HepG2 (cell line): ENCODE measurements at places on chromosomes 2 and 18. TPM values are rescaled to one million over a fixed set of nuclear protein-coding genes. Genes with fewer than 3 reads are reported as not detected.

DNA sequence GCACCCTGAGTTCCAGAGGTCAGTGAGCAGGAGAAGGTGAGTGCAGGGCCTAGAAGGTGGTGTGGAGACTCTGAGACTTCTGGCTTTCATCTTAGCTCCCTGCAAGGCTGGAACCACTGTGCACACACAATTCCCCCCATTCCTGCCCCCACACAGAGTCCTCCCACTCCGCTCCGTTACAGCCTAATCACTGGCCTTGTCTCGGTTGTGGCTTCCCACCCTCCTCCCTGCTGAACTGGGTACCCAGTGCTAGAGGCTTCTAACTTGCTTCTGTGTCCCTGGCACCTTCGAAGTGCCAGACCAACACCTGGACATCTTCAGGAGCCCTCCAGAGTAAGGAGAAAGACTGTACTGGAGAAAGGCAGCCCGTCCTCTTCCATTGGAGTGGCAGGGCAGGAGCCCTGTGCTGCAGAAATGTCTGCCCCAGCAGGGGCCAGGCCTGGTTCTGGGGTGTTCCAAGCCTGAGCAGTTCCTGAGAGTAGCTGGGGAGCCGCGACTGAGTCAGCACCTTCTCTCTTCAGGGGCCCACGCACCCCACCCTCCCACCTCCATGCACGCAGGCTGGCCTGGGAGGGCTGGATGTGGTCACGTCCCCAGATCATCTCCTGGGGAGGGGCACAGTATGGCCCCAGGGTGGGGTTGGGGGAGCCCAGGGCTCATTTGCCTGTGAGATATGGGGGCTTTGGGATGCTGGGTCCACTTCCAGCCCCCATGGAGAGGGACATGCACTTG is 23.4 kb downstream of the CROCC2 start:
- DNase-seq, result no peak

The CHRND gene
- polyA plus RNA-seq, result 0.13 and 0.18 TPM in 2 replicates

- peak; percentile 62 for DNase-seq
Observed at GRCh38 chr18:46073474-46074331, 1.6 kb upstream of the PSTPIP2 start.

The C2orf15 gene
- 4.9 and 5.5 TPM in 2 replicates for polyA plus RNA-seq

DNA sequence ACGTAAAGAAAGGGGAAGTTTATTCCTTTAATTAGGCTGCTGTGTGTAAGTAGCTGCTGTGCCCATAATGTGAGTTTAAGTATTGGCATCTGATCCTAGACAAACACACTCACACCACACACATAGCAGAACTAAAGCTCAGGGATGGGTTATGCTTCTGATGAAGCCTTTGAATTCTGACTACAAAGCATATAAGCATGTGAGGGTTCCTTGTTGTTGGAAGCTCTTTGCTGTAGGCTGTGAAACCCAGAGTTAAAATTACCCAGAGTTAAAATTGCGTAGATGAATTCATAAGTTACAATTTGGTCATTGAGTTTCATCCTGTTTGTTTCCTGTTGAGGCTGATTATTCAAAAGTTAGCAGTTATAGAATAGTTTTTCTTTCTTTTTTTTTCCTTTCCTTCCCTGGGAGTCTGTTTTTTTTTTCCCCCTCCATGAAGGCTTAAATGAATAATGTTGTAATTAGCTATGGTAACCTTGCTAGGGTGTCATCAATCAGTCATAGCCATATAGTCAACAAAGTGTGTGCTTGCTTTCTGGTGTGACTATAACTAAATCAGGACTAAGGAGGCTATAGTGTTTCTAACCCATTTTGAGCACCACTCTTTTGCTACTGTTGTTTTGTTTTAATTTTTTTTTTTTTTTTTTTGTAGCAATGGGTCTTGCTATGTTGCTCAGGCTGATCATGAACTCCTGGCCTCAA is 426.1 kb downstream of the PARD3B start:
- DNase-seq, result no peak

DNA sequence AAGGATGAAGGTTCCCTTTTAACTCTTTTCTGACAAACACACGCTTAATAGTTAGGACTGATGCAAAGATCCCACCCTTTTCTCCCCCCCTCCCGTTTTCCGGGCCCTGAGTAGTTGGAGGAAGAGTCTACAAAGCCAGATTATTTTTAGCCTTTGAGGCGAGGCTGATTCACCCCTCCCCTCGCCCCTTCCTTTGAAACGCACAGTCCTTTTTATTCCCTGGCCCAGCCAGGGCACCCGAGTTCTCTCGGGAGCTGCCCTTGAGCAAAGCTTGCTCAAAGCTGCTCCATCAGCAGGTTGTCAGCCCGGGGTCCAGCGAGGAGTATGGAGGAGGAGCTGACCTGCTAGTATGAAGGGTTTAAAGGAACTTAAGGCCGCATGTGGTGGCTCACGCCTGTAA is 47.1 kb upstream of the SPRED2 start:
- DNase-seq, result no peak

DNA sequence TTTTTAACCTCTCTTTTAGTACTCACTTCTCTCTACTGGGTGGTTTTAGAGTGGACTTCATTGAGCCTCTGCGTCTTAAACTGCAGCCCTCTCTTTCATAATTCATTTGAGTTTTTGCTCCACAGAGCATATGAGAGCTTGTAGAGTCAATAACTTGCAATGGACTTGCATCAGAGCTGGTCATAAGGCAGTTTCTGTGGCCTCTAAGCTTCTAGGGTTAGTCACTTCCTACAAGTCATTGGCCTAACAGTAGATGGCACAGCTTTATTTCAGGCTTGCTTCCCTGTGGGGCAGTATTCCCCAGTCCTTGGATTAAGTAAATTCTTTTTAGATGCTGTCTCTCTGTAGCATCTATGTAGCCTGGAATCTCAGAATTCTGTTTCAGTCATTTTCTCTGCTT is 1435.7 kb downstream of the LRP1B start:
- DNase-seq, result peak; percentile 2

DNA sequence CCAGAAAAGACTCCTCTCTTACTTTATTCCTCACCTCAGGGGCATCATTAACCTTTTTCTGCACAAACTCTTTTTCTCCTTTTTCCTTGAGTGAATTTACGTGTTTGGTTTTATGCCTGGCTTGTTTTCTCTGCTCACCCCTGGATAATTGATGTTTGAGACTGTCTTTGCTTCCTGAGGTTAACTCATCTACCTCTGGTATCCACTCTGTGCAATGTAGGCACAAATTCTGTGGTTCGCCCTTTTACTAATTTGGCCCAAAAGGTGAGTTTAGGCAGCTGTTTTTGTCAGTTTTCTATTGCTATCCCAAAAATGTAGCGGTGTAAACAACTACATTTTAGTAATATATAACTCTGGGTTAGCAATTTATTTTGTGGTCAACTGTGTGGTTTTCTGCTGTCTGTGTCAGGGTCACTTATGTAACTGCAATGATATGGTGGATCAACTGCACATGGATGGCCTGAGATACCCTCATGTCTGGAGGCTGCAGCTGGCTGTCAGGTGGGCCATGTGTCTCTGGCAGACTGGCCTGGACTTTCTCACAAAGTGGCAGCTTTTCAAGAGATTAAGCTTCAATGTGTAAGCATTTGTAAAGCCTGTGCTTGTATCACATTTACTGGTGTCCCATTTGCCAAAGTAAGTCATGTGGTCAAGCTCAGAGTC is 329.7 kb downstream of the FSIP2 start:
- peak; percentile 39 for DNase-seq

- DNase-seq, result peak; percentile 59
Observed at GRCh38 chr2:217650716-217651360, 352.0 kb downstream of the TNS1 start.

GRCh38 chr18:11757084-11757590 is 68.1 kb downstream of the GNAL start:
- no peak for DNase-seq

- DNase-seq, result no peak
Observed at GRCh38 chr2:151906633-151906998, 78.4 kb upstream of the ARL5A start.

The CYBRD1 gene
- polyA plus RNA-seq, result 0.13 and 0.51 TPM in 2 replicates

The CDKL4 gene
- polyA plus RNA-seq, result 0.10 and 0.50 TPM in 2 replicates

GRCh38 chr18:60893355-60894097 is 439.7 kb upstream of the CDH20 start:
- no peak for DNase-seq

DNA sequence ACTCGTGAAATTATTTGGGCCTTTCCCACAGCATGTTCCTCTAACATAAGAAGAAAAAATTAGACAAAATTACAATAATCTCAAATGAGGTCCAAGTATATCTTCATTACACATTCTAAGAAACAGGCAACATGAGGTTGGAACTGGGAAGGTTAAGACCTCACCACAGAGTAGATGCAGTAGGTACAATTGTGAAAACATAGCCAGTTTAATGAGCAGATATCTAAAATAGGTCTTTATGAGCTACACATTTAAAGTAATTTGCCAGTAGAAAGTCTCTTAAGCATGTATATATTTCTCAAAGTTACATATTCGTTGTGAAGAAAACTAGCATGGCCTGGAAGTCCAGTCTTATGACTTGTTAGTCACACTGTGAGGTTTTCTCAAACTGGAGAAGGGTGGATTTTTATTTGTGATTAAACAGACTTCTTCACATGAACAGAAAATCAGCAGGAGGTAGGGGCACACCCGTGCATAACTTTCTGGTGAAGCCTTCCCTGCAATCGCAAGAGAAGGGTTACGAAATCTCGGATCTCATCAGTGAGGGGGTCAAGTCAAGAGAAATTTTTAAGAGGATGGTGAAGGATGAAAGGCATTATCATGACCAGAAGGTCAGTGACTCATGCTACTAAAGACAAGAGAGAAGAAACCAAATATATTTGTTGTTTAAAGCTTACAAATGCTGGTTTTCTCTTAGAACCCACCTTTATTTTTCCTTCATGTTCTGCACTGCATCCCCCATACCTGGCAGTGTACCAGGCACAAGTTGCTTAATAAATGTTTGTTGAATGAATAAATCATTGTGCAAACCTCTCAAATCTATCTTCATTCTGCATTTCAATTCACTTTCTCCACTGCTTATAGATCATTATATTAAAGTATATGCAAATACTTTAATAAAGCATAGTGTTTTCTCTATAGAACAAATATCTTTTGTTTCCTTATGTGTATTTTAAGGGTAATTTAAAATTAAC is 5.1 kb upstream of the RAB27B start:
- no peak for DNase-seq

DNA sequence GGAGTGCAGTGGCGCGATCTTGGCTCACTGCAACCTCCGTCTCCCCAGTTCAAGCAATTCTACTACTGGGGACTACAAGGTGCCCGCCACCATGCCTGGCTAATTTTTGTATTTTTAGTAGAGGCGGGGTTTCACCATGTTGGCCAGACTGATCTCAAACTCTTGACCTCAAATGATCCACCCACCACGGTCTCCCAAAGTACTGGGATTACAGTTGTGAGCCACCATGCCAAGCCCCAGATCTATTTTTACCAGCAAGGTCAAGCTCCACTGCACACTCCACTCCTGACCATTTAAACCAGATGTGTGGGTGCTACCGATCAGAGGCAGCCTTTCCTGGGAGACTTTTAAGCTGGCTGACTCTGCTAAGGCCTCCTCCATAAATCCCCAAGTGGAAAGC is 67.5 kb upstream of the CD226 start:
- no peak for DNase-seq

- DNase-seq, result no peak
Observed at GRCh38 chr2:9021563-9022211, 18.2 kb upstream of the MBOAT2 start.

GRCh38 chr2:237766340-237766739 is 32.2 kb upstream of the RBM44 start:
- no peak for DNase-seq
